ENCODE measurements at places on chromosomes 2 and 18. TPM values are rescaled to one million over a fixed set of nuclear protein-coding genes. Genes with fewer than 3 reads are reported as not detected.
A peak's percentile ranks its signal among the peaks of the same experiment; 100 is the strongest.

DNA sequence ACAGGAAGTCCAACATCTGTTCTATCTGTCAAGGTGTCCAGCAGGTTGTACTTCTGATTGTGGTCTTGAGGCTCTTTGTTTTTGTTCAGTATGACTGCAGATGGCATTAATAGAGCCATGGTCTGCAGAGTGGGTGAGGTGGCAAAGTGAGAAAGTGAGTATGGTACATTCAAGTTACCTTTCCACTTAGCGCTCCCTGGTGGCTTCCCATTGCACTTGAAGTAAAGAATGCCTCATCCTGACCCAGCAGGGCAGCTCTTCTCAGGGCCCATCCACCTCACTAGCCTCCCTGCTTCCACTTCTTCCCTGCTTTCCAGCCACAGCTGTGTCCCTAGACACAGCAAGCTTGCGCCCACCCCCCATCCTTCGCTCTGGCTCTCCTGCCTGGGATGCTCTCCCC, 148.0 kb upstream of the ALPP start:
- no peak for DNase-seq

DNA sequence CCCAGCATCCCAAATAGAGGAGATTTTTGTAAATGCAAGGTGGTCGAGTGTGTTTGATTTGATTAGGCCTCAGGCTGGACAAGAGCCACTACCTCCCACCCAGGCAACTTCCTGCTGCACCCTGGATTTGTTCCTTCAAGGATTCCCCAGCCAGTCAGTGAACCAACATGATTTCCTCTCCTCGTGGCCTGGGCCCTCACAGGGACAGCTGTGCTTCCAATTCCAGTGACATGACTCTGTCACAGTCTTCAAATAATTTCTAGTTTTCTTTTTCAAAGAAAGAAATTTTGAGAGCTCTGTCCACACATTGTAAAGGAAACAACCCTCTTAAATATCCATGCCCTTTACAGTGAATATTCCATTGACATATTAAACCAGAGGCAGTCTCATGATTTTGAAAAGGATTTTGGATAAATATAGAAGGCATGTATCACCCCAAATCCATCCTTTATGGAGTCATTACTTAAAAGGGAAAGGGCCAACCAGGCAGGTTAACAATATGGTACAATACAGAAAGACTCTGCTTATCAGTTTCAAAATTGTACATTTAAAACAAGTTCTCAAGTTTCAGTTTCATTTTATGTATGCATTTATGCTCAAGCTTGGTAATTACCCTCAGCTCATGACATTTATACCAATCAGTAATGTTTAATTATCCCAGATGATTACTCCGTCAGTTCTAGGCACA, 121.3 kb upstream of the FOSL2 start:
- DNase-seq: no peak

GRCh38 chr2:182650704-182651103, 65.4 kb upstream of the DNAJC10 start:
- peak; percentile 73 for DNase-seq

- no peak for DNase-seq
Observed at GRCh38 chr2:160228141-160228917, 28.3 kb upstream of the ITGB6 start.

- no peak for DNase-seq
Observed at GRCh38 chr2:144086965-144087364, 433.0 kb downstream of the ZEB2 start.

DNA sequence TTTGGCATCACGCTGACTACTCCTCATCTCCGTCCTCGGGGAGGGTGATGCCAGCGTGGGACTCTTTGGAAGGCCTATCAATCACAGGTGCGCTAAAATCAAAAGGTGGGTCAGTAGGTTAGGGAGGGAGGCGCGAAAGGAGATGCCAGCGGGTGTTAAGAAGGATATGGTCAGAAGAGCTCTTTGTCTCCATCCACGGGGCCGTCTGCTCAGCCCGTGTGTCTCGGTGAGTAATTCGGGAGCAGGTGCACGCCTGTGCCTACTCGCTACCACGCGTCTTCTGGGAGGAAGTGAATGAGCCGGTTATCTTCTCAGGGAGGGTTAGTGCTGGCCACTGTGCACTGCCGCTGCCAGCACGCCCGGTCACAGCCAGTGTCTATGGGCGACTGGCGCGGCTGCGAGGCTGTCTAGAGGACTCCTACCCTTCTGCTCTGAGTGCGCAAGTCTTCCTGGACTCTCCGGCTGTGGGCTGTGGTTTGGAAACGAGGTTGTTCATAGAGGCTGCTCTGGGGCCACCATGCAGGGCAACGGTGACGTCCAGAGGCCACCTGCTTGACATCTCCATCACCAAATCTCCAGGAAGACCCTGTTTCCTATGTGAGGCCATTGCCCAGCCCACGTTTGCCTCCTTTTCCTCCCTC, 153.4 kb downstream of the MBP start:
- no peak for DNase-seq

TMEM37 gene
- polyA plus RNA-seq: 10.3 TPM

ANKRD30BL gene
- not detected for polyA plus RNA-seq

GRCh38 chr2:239395524-239395923, 5.3 kb downstream of the HDAC4 start:
- no peak for DNase-seq

CIDEA gene
- not detected for polyA plus RNA-seq

- DNase-seq: no peak
Observed at GRCh38 chr2:239747274-239747673, 277.9 kb downstream of the NDUFA10 start.

DNA sequence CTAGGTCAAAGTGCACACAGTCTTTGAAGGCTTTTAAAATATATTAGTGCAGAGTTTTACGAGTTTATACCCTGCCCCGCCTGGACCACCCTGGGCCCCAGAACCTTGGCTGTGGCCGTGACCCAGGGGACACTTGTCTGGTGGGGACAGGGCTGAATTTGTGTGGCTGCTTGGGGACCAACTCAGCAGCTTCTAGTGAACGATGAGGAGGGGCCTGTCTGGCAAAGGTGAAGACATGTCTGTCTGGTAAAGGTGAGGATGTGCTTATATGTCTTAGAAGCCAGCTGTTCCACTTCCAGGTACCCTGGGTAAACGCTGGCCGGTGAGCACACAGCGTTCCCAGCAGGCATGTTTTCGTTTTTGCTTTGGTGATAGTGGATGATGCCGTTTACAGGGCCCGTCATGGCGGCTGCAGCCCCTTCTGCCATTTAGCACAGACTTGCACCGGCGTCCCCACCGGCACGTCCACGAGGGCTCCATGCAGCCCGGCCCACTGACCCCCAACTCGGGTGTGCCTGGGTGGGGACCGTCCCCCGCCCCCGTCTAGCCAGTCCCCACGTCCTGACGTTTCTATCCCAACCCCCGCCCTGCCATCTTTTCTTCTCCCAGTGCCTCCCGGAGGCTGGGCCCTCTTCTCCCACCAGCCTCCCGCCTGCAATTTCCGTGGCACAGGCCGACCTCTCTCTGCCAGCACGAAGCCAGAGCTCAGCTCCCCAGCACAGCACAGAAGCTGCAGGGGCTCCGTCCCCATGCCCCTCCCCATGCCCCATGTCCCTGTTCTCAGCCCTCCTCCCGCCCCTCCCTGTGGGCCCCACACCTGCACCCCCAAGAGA, 67.8 kb downstream of the SLC66A2 start:
- no peak for DNase-seq

Data from muscle of back (tissue), 13 donors.